Cardiac fibroblast (primary cell): ENCODE measurements at places on chromosomes 11 and 22.

- peak; percentile 49 for DNase-seq
These were observed 67.5 kb downstream of the NFAM1 start for GRCh38 chr22:42364604-42365110.

DNA sequence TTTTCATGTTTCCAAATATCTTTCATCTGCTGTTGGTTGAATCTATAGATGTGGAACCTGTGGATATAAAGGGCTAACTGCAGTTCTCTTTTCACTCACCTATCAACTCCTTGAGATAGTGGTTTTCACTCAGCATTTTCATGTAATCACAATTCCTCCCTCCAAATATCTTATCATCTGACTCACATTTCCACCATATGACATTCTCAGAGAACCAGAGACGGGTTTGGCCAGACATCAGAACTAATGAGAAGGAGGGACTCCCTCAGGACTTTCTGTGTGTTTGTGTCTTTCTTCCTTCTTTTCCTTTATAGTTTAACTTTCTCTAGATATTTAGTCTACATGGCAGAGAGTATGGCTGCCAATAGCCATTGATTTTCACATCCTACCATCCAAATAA lies 134.8 kb upstream of the DDI1 start:
- DNase-seq: no peak

DNA sequence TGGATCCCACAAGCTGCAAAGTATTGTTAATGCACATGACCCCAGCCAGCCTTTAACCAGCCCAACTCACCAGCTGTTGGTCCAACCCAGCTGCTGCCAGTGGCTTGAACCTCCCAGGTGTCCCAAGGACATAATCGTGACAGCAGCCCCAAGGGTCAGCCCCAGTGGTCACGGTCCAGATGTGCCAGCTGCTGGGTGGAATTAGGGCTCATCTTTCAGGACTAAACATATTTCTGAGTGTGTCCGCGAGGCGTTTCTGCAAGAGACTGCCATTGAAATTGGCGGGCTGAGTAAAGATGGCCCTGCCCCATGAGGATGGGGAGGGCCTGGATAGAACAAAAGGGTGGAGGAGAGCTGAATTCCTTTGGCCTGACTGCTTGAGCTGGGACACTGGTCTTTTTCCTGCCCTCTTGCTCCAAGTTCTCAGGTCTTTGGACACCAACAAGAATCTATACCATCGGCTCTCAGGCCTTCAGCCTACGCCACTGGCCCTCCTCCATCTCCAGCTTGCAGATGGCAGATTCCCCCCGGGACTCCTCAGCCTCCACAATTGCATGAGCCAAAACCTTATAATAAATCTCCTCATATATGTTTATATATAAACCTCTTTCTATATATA lies 240.2 kb downstream of the MN1 start:
- DNase-seq: peak; percentile 53

DNA sequence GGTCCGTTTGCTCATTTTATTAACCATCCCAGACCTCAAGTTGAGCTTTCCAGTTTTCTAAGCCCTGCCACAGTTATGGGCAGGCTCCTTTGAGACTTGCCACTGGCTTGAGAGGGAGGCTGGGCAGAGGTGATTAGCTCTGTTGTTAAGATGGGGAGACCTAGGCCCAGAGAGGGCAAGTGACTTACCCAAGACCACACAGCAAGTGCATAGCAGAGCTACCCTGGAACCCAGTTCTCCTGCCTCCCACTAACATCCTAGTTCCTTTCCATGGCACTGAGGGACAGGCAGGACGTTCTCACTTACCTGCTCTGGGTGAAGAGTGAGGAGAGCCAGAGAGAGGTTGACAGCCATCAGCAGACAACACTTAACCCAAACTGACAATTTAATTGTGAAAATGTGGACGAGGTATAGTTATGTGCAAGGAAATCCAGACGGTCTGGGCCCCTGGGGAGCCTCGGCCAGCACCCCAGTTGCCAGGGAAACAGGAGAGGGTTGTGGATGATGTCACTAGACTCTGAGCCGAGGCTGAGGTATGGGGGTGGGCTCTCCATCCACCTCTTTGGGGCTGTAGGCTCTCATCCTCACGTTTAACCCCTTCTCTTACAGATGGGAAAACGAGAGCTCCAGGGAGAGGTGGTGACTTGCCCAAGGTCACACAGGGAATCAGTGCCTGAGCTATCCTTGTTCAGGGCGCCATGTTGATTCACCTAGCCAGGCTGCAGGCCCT lies 12.3 kb upstream of the WNT11 start:
- no peak for DNase-seq

GRCh38 chr11:125585487-125585886 lies 7.2 kb upstream of the STT3A start:
- DNase-seq: no peak

- DNase-seq: no peak
These were observed 289.6 kb downstream of the ETS1 start for GRCh38 chr11:128297805-128298204.

DNA sequence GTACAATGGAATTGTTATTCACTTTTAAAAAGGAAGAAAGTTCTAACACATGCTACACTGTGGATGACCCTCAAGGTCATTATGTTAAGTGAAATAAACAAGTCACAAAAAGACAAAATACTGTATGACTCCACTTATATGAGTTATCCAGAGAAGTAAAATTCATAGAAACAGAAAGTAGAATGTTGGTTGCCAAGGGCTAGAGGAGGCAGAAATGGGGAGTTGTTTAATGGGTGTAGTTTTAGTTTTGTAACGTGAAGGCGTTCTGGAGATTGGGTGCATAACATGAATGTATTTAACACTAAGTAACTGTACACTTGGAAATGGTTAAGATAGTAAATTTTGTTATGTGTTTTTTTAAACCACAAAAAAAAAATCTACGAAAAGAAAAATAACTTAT lies 43.8 kb downstream of the CCDC81 start:
- no peak for DNase-seq

GRCh38 chr22:39148727-39149535 lies 3.5 kb downstream of the CBX7 start:
- no peak for DNase-seq

- no peak for DNase-seq
These were observed 87.8 kb upstream of the DRD2 start for GRCh38 chr11:113562981-113563461.

DNA sequence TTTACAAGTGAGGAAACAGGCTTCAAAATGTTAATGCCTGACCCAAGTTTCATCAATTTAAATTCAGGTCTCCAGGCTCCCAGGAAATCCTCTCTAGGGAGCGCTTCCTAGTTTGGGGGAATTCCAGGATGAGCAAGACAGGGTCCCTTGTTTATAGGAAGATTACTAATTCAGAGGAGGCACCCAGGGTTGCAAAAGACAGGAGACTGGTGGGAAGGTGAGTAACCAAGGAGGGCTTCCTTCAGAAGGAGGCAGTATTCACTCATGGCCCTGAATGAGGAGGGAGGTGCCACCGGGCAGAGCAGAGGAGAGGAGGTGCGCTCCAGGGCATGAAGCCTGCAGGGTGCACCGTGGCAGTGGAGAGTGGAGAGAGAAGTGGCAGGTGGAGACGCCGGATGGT lies 1.6 kb downstream of the TMEM132A start:
- DNase-seq: peak; percentile 94

- no peak for DNase-seq
These were observed 4.6 kb upstream of the CD6 start for GRCh38 chr11:60966890-60967289.

DNA sequence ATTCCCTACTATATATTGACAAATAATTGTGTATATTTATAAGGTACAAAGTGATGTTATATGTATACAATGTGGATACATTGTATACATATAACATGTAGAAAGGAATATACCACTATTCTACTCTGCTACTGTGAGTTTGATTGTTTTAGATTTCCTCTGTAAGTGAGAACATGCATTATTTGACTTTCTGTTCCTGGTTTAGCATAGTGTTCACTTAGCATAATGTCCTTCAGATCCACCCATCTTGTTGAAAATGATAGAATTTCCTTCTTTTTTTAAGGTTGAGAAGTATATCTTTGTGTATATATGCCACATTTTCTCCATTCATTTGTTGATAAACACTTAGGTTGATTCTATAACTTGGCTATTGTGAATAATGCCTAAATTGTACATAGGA lies 140.8 kb upstream of the BDNF start:
- no peak for DNase-seq

- no peak for DNase-seq
These were observed 47.0 kb upstream of the LINC01488 start for GRCh38 chr11:69434471-69434931.

GRCh38 chr11:93840180-93840579 lies 10.2 kb downstream of the VSTM5 start:
- no peak for DNase-seq

DNA sequence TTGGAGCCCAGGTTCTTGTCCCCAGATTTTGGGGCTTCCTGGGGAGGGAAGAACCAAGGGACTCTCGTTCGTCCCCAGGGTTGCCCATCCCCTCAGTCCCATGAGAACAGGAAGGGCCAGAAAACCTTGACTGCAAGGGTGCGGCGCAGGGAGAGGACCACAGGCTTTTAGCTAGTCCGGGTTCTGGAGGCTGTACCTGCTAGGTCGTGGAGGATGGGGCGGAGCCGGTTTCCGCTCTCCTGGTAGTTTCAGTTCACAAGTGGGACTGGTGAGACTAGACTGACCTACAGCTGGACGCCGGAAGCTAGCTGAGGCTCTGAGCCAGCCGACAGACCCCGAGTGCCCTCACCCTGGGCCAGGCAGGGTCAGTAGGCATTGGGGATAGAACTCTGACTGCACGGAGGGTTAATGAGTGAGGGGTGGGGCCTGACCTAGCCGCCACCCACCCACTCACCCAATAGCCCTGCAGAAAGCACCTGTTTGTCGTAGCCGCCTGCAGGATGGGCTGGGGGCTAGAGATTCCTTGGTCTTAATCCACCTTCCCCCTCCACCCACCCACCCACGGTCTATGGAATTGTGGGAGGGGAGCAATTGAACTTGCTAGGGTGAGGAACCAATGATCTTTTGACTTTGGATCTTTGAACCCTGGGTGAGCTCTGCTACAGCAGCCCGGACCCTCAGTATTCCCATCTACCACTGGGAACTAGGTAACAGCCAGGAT lies 1.5 kb downstream of the MAFF start:
- DNase-seq: peak; percentile 58

- no peak for DNase-seq
These were observed 26.3 kb upstream of the HMGXB4 start for GRCh38 chr22:35230839-35231584.

DNA sequence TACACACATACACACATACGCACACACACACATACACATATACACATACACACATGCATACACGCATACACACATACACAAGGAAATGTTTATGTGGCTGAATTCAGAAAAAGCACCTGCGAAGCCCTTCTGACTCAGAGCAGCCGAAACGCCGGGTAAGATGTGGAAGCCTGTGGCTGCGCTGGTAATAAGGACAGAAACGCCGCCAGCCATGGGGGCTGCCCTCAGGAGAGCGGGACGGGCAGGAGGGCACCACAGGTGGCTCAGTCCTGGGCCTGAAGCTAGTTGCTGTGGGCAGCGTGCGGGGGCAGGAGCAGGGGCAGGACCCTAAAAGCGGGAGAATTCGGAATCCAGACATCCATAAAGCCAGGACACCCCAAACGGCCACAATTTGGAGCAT lies 378.3 kb downstream of the BRD1 start:
- no peak for DNase-seq

DNA sequence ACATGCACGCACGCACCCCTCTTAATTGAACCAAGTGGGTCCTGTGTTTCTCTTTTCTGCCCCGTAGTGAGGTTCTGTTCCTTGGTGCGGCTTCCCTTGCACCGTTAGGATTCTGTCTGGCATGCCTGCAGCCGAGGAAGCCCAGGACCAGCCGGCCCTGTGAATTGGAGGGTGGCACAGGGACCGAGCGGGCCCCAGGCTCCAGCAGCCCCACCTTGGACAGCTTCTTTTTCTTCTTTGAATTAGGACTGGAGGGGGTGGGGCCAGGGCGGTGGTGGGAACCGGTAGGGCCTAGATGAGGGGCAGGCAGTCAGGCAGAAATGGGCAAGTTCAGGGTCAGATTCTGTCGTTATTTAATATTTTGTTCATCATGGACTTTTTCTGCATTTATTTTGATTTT lies 94.7 kb downstream of the MPPED1 start:
- no peak for DNase-seq

- no peak for DNase-seq
These were observed 30.6 kb upstream of the RAB1B start for GRCh38 chr11:66237867-66238266.

GRCh38 chr11:68251765-68252164 lies 20.0 kb downstream of the C11orf24 start:
- DNase-seq: no peak

GRCh38 chr22:48851933-48852549 lies 975.6 kb downstream of the BRD1 start:
- no peak for DNase-seq

DNA sequence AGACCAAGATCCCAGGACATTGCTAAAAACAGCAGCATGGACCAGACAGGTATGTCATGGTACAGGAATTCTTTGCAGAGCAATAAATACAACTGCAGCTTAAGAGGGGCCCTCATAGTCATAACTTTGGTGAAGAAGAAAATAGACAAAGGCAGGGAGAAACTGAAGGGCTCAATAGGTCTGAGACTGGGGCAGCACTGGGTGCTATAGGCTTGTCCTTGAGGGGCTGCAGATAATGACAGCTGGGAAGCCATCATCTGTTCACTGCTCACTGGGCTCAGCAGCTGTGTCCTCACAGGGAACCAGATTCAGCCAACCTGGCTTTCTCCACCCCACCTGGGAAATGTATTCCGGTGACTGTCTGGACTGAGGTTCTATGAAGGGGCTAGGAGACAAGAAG lies 68.4 kb downstream of the ZNF280B start:
- DNase-seq: no peak

GRCh38 chr11:47943721-47944586 lies 36.4 kb upstream of the PTPRJ start:
- no peak for DNase-seq

DNA sequence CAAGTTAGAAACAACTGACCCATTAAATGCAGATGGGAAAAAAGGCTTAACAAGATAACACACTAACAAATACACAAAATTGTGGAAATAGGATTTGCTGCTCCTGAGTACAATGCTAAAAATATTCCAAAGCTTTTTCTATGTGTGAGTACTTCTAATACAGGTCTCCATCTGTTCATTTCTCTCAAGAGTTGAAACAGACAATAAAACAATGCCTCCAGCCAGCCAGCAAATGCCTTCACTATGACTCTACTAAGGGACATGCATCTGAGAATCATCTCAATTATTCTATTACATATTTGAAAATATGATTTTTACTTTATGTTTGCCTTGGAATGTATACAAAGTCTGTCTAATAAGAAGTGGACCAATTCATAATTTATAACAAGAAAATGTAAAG lies 119.0 kb downstream of the CADM1 start:
- DNase-seq: no peak

DNA sequence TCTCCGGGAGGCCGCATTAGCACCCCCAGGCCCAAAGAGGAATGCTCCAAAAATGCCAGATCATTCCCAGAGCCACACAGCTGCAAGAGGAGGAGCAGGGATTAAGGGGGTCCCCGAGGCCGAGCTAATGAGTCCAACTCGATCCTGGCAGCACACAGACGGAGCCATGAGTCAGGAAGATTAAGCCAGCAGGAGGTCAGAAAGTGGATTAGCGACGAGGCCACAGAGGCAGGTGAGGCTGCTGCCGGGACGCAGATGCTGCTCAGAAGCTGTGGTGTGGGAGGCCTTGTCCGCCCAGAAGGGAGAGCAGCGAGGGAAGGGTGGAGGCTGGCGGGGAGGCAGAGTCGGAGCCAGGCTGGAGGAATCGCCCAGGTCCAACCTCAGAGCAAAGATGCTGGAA lies 120.5 kb downstream of the SHANK2 start:
- DNase-seq: no peak
